Stimulated activated CD8-positive, alpha-beta memory T cell treated with anti-CD3 and anti-CD28 coated beads, Interleukin-15, amount 100 ng/mL, for 4 hours (primary cell): ENCODE measurements at places on chromosomes 12 and 14.

DNA sequence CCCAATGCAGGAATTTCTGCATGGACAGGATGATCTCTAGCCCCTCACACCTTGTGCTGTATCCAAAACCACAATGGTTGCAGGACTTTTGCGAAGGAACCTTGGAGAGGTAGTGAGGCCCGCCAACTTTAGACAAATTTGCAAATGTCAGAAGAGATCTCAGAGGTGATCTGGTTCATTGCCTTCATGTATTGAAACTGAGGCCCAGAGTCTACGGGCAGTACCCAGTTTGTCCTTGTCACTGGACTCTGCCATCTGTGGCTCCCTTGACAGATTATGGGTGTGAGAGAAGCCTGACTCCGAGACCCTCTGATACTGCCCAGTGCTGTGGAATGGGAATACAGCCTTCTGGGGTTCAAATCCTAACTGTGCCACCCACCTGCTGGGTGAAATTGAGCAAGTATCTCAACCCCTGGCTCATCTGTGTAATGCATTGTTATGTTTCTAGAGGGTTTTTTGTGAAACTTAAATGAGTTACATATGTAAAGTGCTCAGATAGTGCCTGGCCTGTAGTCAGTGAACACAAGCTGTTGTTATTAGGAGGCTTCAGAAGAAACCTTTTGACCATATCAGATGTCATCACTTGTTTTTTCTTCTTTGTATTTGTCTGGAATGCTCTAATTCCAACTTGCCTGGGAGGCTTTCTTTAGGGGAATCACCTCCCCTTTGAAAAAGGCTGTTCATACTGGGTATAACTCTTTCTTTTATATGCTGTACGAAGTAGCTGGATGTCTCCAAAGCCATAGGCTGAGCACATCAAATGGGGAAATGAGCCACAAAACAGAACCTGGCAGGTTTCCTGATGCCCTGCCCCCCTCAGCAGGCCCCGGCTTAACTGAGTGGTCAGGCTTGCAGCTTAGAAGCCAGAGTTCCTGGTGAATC is 71.4 kb upstream of the SRSF5 start:
- no peak for DNase-seq

DNA sequence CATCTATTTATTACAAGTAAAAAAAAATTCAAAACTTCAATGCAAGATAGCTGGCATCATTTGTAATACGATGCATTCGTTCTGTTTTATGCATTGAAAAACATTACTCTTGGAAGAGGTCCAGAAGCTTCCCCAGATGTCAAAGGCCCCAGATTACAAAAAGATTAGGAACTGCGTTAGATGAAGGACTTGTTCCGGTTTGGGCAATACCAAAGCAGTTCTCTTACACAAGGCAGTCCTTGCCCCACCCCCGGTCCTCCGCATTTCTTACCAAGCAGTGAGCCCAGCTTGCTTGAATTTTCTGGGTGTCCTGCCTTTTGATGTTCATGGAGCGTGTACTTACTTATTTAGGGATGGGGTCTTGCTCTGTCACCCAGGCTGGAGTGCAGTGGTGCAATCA is 4.8 kb upstream of the HVCN1 start:
- DNase-seq: no peak

- DNase-seq: no peak
Observed at GRCh38 chr14:81276073-81277069, 55.6 kb upstream of the GTF2A1 start.

DNA sequence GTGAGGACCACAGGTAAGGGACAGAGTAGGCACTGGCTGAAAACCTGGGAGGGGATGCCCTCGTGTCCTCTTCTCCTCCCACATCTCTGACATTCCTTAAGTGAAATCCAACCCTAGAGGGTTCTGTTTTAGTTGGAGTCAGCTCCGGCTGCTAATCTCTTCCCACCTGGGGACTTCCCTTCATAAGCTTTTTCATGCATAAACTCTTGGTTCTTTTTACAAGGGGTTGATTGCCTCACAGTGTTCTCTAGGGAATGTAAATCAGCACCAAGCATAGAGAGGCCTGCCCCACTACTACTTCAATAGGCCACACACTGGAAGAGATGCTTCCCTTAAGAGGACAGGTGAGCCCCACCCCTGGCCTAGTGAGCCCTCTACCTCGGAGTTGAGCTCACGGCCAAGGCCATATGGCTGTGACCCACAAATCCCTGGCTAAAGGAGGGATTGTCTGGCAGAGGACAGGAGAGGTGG is 3.2 kb upstream of the SYNDIG1L start:
- DNase-seq: no peak

DNA sequence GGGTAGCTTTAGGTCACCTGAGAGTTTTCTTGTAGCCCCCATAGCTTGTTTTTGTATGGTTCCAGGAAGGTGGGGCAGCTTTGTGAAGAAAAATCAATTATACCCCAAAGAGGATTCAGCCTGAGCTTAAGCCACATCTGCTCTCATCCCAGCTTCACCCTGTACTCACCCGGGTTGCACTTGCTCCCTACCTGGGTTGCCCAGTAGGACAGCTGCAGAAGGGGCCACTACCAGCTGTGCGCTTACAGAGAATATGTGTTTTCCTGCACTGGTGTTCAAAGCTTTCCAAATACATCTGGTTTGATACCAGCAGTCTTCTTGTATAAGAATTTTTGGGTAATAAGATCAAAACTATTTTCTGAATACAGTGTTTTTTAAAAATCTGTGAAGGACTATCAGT is 3.0 kb upstream of the SLC38A1 start:
- DNase-seq: no peak
